ENCODE measurements at places on chromosomes 11 and 22.

GRCh38 chr11:46280706-46281105, 3.2 kb downstream of the CREB3L1 start:
- DNase-seq = no peak

GRCh38 chr22:48256041-48256739, 1493.7 kb downstream of the TBC1D22A start:
- no peak for DNase-seq

DNA sequence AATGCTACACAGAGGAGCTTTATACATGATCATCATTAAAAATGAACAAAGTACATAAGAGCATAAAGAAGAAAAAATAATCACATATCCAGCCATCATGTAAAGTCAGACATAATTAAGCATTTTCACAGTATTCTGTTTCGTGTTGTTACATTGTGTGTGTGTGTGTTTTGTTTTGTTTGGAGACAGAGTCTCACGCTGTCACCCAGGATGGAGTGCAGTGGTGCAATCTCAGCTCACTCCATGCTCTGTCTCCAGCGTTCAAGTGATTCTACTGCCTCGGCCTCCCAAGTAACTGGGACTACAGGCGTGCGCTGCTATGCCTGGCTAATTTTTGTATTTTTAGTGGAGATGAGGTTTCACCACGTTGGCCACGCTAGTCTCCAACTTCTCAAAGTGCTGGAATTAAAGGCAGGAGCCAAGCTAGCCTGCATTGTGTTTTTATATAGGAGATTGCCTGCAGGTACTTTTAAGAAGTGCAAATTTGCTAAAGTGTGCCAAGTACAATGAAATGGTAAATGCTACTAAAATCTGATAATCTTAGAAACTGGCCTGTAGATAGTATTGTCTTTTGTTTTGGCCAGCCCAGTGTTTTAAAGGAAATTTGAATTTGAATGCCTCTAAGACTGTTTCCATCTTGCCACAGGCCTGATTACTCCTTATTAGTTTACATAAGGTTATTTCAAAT, 7.8 kb downstream of the CTSC start:
- DNase-seq = no peak

DNA sequence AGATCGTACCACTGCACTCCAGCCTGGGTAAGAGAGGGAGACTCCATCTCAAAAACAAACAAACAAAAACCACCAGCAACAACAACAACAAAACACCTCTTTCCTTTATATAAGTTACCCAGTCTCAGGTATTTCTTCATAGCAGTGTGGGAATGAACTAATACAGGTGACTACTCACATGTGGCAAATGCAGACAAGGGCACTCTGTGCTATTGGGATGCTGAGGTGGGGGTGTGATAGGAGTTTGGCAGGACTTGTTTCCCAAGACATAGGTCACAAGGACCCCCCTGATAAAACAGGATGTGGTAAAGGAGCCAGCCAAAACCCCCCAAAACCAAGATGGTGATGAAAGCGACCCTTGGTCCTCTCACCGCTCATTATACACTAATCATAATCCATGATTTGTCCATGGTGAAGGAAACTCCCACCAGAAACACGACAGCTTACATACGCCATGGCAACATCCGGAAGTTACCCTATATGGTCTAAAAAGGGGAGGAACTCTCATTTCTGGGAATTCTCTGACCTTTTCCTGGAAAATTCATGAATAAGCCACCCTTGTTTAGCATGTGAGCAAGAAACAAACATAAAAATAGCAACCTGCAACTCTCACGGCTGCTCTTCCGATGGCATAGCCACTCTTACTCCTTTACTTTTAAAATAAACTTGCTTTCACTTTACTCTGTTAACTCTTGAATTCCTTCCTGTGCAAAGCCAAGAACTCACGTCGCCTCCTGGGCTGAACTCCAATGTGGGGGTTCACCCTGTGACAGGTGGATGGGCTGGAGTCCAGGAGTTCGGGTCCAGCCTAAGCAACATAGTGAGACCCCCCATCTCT, 18.8 kb upstream of the INCENP start:
- no peak for DNase-seq

DNA sequence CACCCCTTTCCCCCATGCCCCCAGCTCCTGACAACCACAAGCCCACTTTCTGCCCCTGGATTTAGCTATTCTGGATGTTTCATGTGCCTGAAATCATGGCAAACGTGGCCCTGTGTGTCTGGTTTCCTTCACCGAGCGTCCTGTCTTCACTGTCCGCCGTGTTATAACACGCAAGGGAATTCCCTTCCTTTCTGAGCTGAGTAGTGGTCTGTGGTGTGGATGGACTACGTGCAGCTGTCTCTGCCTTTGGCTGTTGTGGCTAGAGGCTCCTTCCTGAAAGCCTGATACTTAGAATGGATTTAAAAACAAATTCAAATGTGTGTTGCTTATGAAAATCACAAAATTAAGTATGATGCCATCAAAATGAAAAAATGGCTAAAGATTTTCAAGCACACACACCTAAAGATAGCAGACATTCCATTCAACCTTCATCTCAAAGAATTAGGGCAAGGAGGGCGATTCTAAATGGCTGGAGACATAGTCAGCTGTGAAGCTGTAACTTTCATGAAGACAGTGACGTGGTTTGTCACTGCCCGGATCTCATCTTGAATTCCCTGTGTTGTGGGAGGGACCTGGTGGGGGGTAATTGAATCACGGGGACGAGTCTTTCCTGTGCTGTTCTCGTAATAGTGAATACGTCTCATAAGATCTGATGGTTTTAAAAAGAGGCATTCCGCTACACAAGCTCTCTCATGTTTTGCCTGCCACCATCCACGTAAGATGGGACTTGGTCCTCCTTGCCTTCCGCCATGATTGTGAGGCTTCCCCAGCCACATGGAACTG, 30.5 kb downstream of the KCNQ1 start:
- DNase-seq = no peak

DNA sequence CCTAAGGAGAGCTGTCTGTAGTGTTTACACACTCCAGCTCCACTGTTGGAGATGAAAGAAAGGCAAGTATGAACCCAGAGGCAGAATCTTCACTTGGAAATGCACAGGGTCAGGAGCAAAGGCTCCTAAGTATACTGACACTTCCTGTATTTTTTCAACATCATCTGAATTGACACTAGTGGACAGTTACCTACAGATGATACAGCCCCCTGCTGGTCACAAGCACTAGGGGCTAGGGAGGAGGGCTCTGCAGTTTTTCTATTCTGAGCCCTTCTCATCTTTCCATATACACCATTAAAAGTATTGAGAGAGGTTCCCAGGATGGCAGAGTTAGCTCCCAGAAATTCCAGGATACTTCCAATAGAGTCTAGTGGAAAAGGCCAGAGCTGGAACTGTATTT, 290.3 kb upstream of the API5 start:
- no peak for DNase-seq

- DNase-seq = no peak
Observed at GRCh38 chr11:122486793-122487495, 168.6 kb upstream of the UBASH3B start.

Measured in stimulated activated CD4-positive, alpha-beta T cell treated with anti-CD3 and anti-CD28 coated beads, Interleukin-4, amount 100 ng/mL, for 4 hours (primary cell).